ENCODE measurements at places on chromosomes 3 and 15. TPM values are rescaled to one million over a fixed set of nuclear protein-coding genes. Genes with fewer than 3 reads are reported as not detected.

GRCh38 chr3:16114429-16114828, 60.1 kb upstream of the GALNT15 start:
- DNase-seq = no peak

DNA sequence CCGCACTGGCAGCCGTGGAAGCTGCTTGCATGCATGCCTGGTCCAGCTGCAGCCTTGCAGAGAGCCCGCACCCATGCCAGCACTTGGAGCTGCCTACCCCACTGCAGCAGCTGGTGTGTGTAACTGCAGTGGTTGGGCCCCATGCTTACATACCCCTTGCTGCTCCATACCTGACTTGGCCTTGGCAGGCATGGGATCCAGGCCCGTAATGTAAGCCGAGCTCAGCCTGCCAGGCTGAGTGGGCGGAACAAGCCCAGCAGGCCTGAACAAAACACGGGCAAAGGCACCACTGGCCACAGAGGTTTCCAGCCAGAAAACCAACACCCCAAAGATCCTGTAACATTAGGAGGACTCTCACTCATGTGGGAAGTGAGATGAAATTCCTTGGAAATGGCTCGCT, 48.3 kb downstream of the SLC6A20 start:
- no peak for DNase-seq

MYLK gene
- polyA plus RNA-seq = 20.6 TPM

ATP13A5 gene
- polyA plus RNA-seq = 0.06 TPM

DNA sequence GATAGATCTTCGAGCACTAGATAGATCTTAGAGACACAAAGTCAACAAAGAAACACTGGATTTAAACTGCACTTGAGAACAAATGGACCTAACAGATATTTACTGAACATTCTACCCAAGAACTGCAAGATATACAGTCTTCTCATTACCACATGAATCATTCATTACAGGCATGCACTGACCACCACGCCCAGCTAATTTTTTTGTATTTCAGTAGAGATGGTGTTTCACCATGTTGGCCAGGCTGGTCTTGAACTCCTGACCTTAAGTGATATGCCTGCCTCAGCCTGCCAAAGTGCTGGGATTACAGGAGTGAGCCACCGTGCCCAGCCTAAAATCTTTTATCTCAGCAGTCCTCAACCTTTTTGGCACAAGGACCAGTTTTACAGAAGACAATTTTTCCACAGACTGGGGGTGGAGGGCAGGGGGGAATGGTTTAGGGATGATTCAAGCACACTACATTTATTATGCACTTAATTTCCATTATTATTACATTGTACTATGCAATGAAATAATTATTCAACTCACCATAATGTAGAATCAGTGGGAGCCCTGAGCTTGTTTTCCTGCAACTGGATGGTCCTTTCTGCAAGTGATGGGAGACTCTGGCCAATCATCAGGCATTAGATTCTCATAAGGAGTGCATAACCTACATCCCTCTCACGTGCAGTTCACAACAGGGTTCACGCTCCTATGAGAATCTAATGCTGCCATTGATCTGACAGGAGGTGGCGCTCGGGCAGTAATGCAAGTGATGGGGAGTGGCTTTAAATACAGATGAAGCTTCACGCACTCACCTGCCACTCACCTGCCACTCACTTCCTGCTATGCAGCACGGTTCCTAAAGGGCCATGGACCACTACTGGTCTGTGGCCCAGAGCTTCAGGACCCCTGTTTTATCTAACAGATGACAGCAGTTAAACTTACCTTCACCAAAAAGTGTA, 21.7 kb downstream of the CSNK1G1 start:
- no peak for DNase-seq

FGF12 gene
- polyA plus RNA-seq = 26.5 TPM

GRCh38 chr3:9349321-9350117, 13.3 kb upstream of the THUMPD3 start:
- DNase-seq = no peak

PSTPIP1 gene
- 2.4 TPM for polyA plus RNA-seq

- no peak for DNase-seq
Observed at GRCh38 chr3:53772562-53772961, 73.7 kb downstream of the CHDH start.
